ENCODE measurements at places on chromosomes 1 and 21. TPM values are rescaled to one million over a fixed set of nuclear protein-coding genes. Genes with fewer than 3 reads are reported as not detected.

DNA sequence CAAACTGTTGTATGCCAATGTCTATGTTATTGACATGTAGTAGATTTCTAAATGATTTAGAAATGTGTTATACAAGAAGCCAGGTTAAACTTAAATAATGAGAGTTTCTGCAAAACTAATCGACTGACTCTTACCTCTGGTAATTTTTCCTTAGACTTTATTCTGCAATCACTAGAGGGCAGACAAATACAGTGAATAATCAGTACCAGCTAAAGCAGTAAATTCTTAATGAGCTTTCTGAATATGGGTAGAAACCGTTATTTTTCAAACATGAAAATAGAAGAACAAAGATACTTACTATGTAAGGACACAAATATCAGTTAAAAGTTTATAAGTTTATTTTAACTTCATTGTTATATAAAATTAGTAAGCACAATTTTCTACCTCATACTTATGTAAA lies 97.9 kb upstream of the RGS1 start:
- DNase-seq, result no peak

DNA sequence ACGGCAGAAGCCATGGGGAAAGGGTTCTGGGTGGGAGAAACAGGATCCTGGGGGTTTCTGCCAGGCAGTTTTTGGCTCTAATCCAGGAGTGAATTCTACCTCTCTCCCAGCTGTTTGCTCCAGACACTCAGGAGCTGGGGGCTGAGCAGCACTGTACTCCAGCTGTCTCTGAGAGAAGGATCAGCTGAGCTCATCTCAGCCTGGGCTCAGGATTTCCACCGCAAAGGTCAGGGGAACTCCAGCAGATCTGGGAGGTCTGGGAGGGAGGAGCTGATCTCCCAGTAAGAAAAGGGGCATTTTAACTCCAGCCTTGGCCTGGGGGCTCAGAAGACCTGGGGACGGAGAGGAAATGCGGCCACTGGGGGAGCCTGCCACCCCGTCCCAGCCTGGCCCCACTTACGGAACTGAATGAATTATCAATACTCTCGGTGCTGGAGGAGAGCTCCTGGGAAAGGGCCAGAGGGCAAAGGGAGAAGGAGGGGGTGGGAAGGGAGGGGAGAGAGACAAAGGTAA lies 17.3 kb downstream of the PI4KB start:
- no peak for DNase-seq

The IFNAR2 gene
- total RNA-seq, result 16.7 TPM

- DNase-seq, result no peak
Observed at GRCh38 chr1:27427329-27427728, 34.9 kb downstream of the GPR3 start.

- no peak for DNase-seq
Observed at GRCh38 chr1:178266113-178266512, 172.2 kb downstream of the RASAL2 start.

DNA sequence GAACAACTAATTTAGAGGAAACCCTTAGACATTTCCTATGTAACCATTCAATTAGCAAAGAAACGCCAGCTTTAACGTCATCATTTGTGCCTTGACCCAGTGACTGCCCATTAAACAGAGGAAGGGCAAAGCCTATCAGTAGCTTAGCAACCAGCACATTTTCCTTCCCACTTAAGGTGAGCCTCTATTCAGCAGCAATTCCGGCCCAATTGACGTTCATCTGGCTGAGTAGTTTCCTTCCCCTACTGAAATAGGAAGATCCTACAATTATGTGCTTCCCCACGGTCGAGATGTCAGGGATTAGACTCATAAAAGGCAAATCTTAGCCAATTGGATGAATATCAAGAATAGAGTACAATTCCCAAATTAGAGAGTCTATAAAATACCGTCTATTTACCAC lies 482.1 kb upstream of the ADAMTS5 start:
- DNase-seq, result peak; percentile 34

DNA sequence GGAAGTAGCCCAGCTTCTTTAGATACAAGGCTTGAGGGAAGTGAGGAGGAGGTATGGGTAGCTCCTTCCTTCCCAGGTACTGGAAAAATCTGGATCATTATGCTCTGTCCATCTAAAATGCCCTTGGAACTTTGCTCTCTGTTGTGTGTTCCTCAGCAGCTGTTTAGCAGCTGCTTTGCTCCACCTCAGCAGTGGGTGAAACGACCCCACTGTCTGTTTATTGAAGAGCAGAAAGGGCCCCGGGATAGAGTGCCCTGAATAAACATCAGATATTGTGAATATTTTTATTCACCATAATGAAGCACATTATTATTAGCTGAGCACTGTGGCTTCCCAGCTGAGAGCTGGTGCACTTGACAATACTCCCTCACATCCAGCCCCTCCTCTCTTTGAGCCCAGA lies 237.9 kb downstream of the PBX1 start:
- DNase-seq, result no peak

The MRAP gene
- total RNA-seq, result 84.5 TPM

GRCh38 chr1:116110567-116111523 lies at the start of gene MAB21L3:
Gene MAB21L3, plus strand, starts transcription at chr1:116111399. Its CDS starts 1,217 bp downstream, at chr1:116112616.
- DNase-seq, result no peak

The LRRC39 gene
- total RNA-seq, result 5.7 TPM

DNA sequence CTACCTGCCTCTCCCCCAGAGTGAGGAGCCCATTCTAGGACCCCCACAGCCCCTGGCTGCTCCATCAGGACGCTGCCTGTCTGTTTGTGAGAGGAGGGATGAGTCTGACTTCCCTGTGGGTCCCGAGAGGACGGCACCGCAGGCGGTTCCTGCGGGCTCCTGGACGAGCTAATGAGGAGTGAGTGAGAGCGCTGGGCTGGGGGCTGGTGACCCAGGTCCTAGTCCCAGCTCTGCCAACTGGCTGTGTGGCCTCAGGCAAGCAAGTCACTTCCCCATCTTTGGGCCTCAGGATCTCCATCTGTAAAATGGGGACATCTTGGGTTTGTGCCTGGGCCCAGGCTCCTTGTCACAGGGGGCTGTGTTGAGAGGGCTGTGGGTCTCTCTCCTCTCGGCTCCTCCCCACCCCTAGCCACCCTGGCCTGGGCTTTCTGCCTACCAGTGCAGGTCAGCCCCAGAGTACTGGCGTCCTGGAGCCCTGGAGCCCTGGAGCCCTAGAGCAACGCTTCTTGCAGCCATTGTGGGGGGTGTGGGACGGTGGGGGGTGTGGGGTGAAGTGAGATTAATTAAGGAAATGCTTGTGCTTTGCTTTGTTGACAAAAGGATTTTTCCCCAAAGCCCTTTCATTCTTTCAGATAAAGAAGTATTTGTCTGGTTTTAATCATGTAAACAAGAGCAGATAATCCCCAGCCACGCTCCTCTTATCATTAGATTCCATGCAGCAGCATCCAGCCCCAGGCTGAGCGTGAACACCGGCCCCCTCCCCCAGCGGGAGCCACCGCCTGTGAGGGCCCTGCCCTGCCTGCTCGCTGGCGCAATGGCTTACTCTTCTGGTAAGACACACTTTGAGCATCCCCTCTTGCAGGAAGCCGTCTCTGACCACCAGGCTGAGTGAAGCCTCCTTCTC lies 26.8 kb downstream of the SLC1A7 start:
- DNase-seq, result no peak

DNA sequence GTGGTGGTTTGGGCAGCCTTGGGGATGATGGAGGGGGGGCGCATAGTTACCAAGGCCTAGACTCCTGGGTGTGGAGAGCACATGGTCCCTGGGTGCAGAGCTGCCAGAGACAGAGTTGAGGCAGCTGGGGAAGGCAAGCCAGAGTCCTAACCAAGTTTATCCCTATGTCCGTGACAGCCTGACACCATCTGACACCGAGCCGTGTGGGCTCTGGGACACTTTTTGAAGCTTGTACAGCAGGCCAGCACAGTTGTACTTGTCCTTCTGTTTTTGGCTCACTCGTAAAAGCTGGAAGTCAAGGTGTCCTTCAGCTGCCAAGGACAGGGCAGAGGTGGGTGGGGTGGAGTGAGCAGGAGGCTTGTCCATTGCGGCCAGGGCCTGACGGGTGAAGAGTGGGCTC lies 28.5 kb downstream of the SLC26A9 start:
- DNase-seq, result no peak

The ADAM30 gene
- total RNA-seq, result not detected

The CELA3B gene
- not detected for total RNA-seq

GRCh38 chr1:229669333-229669732 lies 43.3 kb downstream of the URB2 start:
- no peak for DNase-seq

All from adrenal gland (tissue), 19 donors.